ENCODE measurements at places on chromosomes 11 and 22.

- no peak for DNase-seq
Observed at GRCh38 chr11:12809864-12810567, 135.8 kb downstream of the TEAD1 start.

GRCh38 chr11:128222245-128222884 lies 365.0 kb downstream of the ETS1 start:
- DNase-seq = no peak

DNA sequence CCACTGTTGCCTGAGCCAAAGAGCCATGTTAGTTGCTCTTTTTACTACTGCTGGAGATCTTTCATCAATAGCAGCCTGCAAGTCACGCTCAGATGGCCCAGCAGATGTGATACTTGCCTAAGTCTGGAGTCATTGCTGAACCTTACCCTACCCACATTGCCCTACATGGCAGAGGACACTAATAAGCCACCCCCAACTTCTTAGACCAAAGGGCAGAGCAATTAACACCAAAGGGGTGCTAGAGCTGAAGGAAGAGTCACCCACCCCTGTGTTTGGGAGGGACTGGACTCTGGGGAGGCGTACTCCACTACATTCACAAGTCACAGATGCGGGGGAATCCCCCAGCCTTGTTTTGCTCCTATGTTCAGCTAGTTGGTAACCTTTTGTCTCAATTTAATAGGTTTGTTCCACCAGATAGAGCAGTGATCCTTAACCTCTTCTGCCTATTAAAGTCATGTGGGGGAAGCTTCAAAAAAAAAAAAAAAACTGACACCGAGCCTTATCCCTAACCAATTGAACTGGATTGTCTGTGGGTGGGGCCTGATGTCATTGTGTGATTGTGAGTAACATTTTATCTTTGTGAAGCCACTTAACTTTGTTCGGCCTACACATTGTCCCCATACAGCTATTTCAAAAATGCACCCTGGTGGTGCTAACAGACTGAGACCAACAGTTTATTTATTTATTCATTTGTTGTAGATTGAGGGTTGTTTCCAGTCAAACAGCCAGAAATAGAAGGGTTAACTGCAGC lies 13.1 kb downstream of the ADM start:
- DNase-seq = no peak

DNA sequence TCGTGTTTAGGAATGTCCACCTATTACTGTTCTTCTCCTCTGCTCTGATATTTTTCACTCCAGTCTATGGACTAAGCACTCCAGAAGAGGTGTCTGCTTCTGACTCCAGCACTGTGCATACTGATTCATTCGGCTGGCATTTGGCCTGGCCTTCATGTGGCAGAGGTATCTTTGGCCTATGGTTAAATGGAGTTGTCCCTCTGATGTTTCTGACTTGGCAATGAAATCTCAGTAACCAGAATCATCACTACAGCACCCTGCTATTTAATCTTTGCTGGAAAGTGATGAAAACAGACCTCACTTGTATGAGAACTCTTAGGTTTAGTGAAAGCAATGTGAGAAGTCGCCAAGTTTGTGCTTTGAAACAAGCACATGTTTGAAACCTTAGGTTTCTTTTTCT lies 155.2 kb downstream of the MAML2 start:
- no peak for DNase-seq

GRCh38 chr11:15483205-15483604 lies 368.5 kb downstream of the INSC start:
- no peak for DNase-seq

GRCh38 chr22:45769569-45770210 lies 98.1 kb downstream of the ATXN10 start:
- no peak for DNase-seq

- no peak for DNase-seq
Observed at GRCh38 chr11:88383447-88383846, 45.9 kb upstream of the CTSC start.

DNA sequence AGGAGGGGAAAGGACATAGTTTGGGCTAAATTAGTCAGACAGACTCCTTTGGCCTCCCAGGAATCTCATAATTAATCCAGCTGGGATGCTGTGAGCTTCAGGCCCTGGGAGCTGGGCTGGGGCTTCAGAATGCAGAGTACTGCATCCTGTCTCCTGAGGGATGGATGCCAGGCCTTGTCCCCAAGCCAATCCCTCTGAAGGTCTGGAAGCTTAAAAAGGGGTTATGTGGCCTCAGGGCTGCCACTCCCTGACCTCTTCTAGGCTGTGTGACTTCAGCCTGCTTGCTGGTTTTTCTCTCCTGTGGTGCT lies 6.9 kb upstream of the LRRC32 start:
- no peak for DNase-seq

DNA sequence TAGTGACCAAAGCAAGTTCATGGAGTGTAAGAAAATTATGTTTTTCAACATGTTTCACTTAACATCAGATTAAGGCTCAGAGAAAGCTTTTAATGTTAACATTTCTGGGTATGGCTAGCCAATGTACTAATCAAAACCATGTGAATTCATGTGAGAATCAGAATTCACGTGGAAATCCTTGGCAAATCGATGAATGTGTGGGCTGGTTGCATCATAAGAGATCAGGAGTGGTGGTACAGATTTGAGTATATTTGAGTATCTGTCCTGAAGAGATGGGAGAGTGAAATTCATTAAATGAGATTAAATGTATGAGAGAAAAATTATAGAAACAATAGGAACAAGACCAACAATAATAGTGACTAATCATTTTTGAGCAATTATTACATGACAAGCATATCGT lies 638.6 kb upstream of the ANO5 start:
- no peak for DNase-seq

- DNase-seq = no peak
Observed at GRCh38 chr11:25777343-25777742, 554.6 kb upstream of the ANO3 start.

DNA sequence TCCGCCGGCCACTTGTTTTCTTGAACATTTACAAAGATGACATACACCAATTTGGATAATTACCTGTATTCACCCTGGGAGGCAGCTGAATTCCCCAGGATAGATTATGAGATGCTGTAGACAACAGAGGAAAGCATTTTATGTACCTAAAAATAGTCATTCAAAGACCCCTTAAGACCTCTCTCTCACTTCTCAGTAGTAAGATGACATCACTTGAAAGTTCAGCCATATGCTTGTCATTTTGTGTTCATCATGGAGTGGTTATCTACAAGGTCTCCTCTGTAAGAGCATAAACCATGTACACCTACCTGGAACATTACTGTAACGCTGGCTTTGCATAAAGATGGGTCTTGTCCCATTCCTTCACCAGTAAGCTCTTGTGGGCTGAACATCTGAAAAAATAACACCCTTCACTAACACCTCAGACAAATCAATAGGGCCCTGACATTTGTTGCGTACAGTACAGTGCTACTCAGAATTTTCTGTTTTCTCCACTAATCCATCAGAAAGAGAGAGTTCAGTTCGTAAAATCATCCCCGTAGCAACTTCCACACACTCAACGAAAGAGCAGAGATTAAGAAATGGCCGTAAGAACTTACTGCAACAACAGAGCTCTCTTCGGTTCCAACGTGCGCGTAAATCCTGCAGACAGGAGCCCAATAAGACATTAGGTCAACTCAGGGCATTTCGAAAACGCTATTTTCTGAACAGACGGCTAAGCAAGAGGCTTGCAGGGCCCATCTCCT lies 15.6 kb upstream of the WDR74 start:
- DNase-seq = no peak
